Ascending aorta (tissue), 2 donors: ENCODE measurements at places on chromosomes 4 and X. TPM values are rescaled to one million over a fixed set of nuclear protein-coding genes. Genes with fewer than 3 reads are reported as not detected.

Gene USP26
- not detected for total RNA-seq

DNA sequence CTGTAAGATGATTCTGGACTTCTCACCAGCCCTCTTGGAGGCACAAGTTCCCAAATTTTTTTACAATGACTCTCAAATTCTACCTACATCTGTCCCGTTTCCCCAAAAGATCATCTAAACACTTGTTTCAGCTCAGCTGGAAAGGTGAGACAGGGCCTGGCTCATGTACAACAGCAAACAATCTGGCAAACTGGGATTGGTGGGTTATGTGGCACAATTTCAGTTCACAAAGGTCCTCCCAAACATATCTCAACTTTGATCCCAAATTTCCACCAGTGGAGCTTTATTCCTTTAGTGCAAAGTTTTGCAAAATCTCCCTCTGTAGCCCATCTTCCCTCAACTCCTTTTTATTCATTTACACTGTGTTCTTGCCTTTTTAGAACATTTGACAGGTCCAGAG lies 207.1 kb downstream of the ENOX2 start:
- no peak for DNase-seq

DNA sequence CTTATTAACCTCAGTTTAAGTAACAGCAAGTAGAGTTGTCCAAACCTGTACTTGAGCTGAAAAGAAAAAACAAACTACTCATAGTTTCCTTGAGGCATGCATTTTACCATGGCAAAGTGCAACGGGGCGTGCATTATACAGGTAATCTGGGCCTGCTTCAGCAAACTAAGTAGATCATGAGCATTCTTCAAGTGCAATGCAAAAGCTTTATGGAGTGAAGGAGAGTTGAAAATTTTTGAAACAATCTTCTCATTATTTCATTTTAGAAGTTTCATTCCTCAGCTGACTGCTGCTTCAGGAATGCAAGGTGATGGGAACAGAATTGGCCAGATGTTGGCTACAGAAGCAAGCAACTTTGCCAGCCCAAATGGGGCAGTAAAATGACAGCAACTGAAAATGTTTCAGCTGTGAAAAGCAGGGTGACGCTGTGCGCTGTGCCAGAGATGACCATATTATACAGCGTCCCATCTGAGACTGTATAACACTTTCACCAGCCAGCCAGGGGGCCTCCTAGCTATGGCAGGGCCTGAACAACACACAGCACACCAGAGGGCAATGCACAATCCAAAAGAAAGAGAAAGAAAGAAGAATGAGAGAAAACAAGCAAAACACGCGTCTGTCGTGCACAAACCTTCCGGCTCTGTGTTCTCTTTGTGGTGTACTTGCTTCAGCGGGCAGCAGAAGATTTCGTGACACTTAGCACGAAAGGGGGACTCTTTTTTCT lies 145.5 kb upstream of the FGF13 start:
- DNase-seq: no peak

DNA sequence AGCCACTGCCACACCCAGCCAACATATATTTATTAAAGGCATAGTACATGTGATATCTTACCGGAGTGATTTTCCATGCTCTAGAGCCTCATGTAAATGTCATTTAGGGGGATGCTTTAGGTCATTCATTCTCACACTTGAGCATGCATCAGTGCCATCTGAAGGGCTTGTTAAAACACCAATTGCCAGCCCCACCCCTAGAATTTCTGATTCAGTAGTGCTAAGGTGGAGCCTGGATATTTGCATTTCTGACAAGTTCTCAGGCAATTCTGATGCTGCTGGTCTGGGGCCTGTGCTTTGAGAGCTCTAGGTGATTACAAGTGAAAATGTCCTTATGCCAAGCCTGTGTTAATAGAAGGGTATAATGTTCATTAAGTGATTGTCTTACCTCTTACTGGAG lies 107.7 kb downstream of the PHEX start:
- no peak for DNase-seq

Gene EDNRA
- 31.4 TPM for total RNA-seq

GRCh38 chr4:175309041-175309440 lies 390.9 kb downstream of the ADAM29 start:
- no peak for DNase-seq

Gene DCAF16
- total RNA-seq: 7.9 TPM

DNA sequence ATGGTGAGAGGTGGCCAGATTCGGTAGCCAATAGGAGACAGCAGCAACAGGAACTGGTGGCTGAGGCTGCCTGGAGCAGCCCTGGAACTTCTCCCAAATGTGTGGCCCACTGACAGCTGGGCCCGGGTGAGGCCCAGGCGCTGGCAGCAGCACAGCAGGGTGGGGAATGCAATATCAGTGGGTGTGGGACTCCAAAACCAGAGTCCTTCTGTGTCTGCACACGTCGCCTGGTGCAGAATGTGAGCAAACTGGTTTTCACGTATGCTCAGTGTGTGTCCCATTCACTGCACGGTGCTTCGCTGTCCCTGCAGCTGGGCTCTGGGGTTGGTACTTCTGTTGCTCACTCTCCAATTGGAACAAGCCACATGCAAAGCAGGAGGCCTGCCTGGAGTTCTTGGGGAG lies 14.4 kb upstream of the CENPU start:
- no peak for DNase-seq

Gene JADE3
- 1.8 TPM for total RNA-seq

- no peak for DNase-seq
Measured at GRCh38 chrX:70432936-70433847, 10.1 kb downstream of the GDPD2 start.

GRCh38 chr4:45453258-45453853 lies 670.5 kb downstream of the GABRG1 start:
- no peak for DNase-seq

Gene PABPC5
- total RNA-seq: 0.75 TPM

Gene PAGE1
- not detected for total RNA-seq

Gene SLC10A4
- total RNA-seq: 0.21 TPM

Gene SCFD2
- total RNA-seq: 22.8 TPM

GRCh38 chr4:174156239-174156826 lies 127.1 kb downstream of the FBXO8 start:
- no peak for DNase-seq

Gene ABLIM2
- 30.8 TPM for total RNA-seq

- DNase-seq: no peak
Measured at GRCh38 chr4:4639370-4639769, 97.5 kb upstream of the STX18 start.

DNA sequence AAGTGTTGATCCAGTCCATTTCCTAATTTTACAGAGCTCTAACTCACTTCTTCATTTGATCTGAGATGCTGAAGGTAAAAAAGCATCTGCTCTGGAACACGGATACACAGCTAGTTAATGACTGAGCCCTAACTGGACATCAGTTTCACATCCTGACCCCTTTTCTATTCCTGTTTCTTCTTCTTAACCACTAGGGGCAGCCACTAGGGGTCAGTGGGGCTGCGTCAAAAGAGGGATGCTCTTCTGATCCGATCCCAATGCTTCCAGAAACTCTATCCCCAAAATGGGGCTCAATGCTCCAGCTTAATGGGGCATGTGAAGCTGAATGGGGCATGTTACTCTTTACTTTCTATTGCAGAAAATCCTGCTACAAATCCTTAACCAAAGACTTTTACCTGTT lies 33.4 kb upstream of the PHKA2 start:
- no peak for DNase-seq

Gene PAGE4
- not detected for total RNA-seq

Gene NSUN7
- 5.0 TPM for total RNA-seq

DNA sequence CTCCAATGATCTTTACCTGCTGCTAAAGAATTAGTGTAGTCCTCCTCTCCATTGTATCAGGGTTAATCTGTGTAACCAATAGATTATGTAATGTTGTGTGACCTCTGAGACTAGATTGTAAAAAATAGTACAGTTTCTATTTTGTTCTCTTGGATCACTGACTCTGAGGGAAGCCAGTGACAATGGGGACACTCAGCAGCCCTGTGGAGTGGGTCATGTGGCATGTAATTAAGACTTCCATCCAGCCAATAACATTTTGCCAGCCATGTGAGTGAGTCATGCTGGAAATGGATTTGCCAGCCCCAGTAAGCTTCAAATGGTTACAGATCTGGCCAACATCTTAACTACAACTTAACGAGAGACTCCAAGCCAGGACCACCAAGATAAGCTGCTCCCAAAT lies 332.3 kb downstream of the PTTG2 start:
- no peak for DNase-seq

GRCh38 chrX:119251386-119251785 lies 15.3 kb downstream of the PGRMC1 start:
- no peak for DNase-seq

DNA sequence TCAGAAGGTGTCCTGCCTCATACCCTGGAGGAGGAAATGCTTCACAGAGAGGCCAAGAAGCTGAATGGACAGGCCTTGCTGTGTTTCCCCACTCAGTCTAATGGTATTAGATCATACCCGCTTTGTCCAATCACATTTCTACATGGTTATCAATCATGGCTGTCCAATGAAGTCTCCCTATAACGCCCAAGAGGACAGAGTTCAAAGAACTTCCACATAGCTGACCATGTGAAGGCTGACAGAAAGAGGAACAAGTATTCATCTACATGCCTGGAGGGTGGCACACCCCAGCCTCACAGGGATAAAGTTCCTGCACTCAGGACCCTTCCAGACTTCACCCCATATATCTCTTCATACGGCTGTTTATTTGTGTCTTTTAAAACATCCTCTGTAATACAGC lies 123.4 kb downstream of the MANBA start:
- DNase-seq: no peak

GRCh38 chr4:38085751-38086150 lies 125.6 kb downstream of the PTTG2 start:
- DNase-seq: no peak

Gene PNMA3
- total RNA-seq: not detected

Gene TBL1X
- 15.4 TPM for total RNA-seq

- no peak for DNase-seq
Measured at GRCh38 chrX:80316526-80316925, 103.7 kb upstream of the TENT5D start.

Gene CDKL2
- not detected for total RNA-seq

- DNase-seq: no peak
Measured at GRCh38 chr4:123433976-123434375, 37.4 kb downstream of the SPRY1 start.

- DNase-seq: no peak
Measured at GRCh38 chrX:46792810-46793188, 33.9 kb upstream of the SLC9A7 start.

Gene NONO
- total RNA-seq: 178 TPM

GRCh38 chr4:173382349-173382748 lies 11.6 kb downstream of the SAP30 start:
- DNase-seq: no peak

- no peak for DNase-seq
Measured at GRCh38 chrX:40966213-40966820, 118.9 kb upstream of the USP9X start.

DNA sequence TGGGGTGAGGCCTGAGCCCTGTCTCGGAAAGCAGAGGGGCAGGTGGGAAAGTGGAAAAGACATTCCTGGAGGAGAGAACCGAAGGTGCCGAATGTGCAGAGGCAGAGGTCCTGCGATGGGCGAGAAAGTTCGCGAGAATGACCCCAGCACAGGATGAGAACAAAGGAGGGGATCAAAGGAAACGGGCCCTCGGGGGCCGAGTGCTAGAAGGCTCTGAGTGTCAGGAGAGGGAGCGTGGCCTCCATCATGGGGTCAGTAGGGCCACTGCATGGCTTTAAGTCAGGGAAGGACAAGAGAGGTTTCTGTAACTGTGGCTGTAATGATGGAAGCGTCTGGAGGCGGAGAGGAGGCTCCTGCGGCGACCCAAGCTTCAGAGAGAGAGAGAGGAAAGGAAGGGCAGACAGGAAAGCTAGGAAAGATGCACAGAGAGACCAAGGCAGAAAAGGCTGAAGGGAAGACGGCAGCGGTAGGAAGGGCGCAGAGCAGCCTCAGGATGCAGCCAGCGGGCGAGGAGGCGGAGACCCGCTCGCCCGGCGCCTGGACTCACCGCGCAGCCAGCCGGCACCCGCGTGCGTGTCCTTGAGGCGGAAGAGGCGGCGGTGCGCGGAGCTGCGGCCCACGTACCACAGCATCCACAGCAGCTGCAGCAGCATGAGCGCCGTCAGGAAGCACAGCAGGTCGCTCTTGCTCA lies 669 bp downstream of the OTOP1 start:
- DNase-seq: no peak

DNA sequence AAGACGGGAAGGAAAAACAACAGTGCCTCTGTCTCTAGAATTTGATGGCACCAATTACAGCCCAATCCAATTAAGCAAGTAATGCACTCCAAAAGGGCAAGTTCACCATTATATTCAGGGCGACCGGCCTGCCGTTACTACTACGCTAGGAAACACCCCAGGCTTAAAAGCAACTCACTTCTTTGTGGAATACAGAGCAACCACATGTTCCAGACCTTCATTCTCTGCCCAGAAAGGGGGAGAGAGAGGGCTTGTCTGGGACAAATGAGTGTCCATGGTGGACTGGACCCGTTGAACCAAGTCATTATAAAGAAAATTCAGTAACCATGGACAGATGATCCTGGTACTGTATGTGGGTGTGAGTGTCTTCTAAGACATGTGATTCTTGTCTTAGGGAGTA lies 1.6 kb downstream of the KDR start:
- DNase-seq: no peak

Gene MAGEA6
- total RNA-seq: not detected

Gene TASL
- total RNA-seq: not detected
